ENCODE measurements at places on chromosomes 1 and 21.

- no peak for DNase-seq
Observed at GRCh38 chr21:17191346-17191993, 321.4 kb upstream of the CXADR start.

GRCh38 chr1:155091071-155092051 is 12.7 kb downstream of the EFNA3 start:
- DNase-seq, result peak; percentile 69

DNA sequence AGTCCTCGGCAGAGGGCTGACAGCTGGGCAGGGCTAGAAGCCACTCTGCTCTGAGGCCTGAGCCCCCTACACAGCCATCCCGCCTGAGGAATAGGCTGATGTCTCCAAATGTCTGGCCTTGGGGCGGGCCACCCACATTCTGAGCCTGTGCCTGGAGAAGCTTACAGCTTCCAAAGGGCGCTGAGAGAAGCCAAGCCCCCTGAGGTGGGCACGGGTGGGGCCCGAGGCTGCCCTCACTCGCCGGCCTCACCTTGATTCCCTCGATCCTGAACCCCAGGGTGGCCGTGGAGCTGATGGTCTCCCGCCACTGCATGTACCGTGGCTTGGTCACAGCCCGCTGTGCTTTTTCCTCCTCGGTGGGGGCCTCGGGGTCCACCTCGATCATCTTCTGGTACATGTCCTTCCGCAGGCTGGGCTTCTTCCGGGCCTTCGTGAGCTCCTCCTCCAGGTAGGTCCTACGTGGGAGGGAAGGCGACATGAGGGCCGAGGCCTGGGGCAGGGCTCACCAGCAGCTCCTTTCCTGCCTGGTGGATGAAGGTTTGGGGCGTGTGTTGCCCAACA is 93.2 kb downstream of the STUM start:
- DNase-seq, result no peak

DNA sequence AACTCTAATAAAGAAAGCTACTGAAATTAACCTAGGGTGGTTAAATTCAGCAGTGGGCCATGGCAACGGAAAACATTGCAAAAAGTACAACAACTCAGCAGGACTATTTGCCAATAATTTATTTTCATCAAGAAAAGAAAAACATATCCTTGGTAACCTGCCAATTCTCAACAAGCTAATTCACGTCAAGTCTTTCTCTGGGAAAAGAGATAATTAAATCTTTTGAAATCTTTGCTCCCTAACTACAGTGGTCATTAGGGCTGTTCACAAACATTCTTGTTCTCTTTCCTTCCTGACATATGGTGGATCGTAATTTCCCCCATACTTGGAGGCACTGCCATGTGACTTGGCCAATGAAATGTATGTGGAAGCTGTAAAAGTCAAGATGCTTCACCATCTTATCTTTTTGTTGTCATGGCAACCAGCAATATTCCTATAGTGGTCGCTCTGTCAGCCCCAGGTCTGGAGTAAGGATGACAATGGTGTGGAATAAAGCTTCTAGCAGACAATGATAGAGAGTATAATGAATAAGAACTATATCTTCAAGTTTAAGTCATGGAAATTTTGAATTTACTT is 29.6 kb upstream of the ZNF326 start:
- DNase-seq, result no peak

GRCh38 chr1:172662464-172663109 is 3.7 kb downstream of the FASLG start:
- no peak for DNase-seq

GRCh38 chr1:205074513-205074912 is 9.7 kb downstream of the TMEM81 start:
- DNase-seq, result no peak

DNA sequence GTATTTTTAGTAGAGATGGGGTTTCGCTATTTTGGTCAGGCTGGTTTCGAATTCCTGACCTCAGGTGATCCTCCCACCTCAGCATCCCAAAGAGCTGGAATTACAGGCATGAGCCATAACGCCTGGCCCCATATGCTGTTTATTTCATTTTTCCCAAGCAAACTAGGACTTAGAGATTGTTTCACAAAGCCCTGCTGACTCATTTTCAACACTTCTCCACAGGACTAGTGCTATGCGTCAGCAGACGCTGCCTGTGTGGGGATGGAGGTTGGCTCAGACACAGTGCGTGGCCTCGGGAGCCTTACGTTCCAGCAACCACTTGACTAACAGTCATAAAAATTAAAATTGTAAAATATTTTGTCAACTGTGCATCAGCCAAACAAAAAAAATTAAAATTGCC is 22.7 kb downstream of the PKNOX1 start:
- DNase-seq, result peak; percentile 96

DNA sequence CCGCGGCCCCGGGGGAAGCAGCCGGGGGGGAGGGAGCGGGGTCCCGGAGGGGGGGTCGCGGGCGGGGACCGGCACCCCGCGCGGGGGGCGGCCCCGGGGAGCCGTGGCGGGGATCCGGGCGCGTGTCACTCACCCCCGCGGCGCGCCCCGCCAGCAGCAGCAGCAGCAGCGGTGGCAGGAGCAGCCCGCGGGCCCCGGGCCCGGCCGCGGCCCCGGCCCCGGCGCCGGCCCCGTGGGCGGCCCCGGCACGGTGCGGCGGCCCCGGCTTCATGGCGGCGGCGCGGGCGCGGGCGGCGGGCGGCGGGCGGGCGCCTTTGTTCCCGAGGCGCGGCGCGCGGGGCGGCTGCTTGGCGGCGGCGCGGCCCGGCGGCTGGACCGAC is 252 bp downstream of the SDC3 start:
- DNase-seq, result no peak

- peak; percentile 81 for DNase-seq
Observed at GRCh38 chr1:117698398-117699160, 92.7 kb downstream of the TENT5C start.

GRCh38 chr1:19892129-19892528 is 9.9 kb downstream of the OTUD3 start:
- DNase-seq, result no peak

DNA sequence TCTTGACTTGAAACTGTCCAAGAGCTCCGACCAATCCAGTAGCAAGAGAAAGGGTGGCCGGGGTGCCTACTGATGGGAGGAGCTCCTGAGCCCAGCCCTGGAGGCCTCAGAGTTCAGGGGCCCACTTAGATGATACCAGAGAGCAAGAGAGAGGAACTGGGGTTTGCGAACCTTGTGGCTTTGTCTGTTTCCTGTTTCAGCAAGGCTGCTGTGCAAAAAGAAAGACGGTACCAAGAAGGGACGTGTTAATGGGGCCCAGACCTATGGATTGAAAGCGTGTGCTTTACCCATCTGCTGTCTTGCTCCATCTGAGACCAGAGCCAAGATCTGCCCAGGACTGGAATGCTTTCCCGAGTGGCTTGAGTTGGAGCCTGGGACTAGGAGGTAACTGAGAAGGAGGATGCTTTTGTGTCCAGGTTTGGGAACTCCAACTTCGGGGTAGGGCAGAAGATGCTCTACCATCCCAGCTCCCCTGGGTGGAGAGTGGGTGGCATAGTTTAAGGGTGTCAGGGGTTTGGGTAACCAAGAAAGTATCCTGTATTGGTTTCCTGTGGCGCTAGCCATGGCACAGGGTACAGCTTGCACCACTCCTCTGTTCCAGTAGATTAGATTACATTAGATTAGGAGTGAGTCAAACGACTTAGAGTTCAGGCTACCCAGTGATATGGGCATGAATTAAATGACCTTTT is at the start of gene TRAF3IP3:
TRAF3IP3 (plus strand) TSS at position 128 of the 689 bp plus-strand sequence. CDS start 3,987 bp downstream, outside the sequence.
- DNase-seq, result no peak

- DNase-seq, result no peak
Observed at GRCh38 chr1:54766726-54767125, 2.4 kb upstream of the PARS2 start.

DNA sequence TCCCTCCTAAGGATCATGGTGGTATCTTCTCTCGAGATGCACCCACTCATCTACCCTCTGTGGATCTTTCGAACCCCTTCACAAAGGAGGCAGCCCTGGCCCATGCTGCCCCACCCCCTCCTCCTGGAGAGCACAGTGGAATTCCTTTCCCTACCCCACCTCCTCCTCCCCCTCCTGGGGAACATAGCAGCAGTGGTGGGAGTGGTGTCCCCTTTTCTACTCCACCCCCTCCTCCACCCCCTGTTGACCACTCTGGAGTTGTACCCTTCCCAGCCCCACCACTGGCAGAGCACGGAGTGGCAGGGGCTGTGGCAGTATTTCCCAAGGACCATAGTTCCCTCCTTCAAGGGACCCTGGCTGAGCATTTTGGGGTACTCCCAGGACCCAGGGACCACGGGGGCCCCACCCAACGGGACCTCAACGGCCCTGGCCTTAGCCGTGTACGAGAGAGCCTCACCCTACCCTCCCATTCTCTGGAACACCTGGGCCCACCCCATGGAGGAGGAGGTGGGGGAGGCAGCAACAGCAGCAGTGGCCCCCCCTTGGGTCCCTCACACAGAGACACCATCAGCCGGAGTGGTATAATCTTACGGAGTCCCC is 14.5 kb upstream of the TARS2 start:
- no peak for DNase-seq

DNA sequence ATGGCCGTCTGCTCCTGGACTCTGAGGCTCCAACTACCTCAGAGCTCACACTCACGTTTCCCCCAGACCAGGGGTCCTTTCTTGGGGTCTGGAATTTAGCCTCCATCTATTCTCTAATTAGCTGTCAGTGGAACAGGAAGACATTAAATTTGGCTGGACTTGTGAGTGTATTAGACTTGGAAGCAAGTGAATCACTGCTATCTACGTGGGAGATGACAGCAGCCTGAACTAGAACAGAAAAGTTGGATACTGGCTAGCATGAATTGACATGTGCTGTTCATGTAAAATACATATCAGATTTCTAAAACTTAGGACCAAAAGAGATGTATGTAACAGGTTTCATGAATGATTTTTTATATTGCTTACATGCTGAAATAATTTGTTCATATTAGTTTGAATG is 28.0 kb downstream of the TAF5L start:
- DNase-seq, result peak; percentile 23
